ENCODE measurements at places on chromosomes 1 and 21.
A peak's percentile ranks its signal among the peaks of the same experiment; 100 is the strongest.

DNA sequence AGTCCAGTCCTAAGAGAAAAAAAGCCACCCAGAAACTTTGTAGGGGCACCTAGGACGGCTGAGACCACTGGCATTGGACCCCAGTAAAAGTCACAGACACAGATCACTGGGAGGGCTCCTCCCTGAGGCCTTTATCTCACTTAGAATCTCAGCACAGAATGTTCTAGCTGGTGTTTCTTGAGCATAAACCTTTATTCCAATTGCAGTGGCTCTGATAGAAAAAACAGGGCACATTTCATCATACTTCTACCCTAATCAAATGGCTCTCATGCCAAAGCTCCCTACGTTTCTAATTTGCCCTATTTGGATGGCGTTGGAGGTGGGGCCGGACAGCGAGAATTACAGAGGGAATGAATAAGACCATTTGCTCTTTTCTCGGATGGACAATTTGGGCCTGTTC is 53.8 kb downstream of the NGF start:
- no peak for DNase-seq

DNA sequence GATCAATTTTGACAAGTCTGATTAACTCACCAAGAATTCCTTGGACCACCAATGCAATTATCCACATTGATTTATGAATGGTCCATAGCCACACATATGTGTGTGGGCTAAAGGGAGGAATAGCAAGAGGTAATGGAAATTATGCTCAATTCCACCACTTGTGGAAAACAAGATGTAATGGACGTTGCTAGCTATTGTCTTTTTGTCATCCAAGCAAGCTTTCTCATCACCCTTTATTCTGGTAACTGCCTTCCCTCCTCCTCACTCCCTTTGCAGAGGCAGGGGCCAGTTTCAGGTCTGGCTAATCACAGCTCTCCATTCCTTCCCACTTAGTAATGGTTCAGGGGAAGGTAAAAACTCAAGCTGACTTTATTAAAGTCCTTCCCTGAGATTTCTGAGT is 24.7 kb upstream of the RAB3GAP2 start:
- DNase-seq: no peak

- no peak for DNase-seq
Observed at GRCh38 chr21:43879348-43880110, 14.5 kb downstream of the AGPAT3 start.

- DNase-seq: no peak
Observed at GRCh38 chr1:11483581-11484320, 4.8 kb downstream of the DISP3 start.

- DNase-seq: no peak
Observed at GRCh38 chr21:36022427-36023091, 37.8 kb downstream of the SETD4 start.

DNA sequence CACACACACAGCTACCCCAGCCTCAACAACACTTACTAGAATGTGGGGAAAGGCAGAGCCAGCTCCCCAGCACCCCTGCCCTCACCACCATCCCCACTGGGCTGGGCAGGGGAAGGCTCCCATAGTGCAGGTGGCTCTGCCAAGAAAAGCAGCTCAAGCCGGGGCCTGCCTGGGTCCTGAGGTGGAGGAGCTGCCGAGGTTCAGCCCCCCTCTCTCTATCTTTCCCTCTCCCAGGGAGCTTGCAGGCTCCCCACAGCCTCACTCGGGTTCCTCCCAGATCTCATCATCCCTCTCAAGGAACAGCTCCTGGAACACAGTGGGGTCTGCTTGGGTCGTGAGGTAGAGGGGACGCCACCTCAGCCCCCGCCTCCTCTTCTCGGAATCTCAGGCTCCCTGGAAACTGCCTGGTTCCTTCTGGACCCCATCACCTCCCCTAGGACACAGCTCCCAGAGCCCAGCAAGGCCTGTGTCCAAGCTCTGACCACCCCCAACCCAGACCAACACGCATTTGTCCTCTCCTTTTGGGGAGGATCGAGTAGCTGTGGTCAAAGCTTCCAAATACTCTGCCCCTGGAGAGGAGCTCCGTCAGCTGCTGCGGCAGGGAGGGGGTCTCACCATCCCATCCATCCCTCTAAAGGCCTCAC is 704 bp downstream of the S100A16 start:
- DNase-seq: no peak

DNA sequence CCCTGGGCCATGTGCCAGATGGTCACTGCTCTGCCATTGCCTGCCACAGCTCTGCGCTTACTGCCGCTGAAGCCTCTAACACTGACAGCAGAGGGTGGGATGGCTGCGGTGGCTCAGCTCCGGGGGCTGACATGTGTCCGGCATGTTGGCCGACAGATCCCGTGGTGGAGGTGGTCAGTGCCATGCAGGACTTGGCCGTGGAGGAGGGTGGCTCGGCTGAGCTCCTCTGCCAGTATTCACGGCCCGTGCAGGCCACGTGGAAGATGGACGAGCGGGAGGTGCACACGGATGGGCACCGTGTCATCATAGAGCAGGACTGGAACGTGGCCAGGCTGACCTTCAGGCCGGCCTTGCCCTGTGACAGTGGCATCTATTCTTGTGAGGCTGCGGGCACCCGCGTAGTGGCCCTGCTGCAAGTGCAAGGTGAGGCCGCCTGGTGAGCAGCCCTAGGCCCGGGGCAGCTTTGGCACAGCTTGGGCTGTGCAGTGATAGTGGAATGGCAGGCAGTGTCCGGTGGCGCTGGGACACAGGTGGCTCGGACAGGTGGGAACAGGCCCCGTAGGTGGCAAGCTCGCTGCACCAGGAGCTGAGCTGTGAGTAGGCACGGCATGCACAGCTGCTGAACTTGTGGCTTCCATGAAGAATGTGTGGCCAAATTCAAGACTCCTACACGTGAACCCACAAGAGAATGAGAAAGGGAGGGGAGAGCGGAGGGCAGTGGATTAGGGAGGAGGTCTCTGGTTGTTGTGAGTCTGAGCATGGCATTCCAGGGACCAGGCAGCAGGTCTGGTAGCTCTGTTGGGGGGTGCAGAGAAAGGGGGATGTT is 91.8 kb downstream of the TRIM11 start:
- no peak for DNase-seq

- DNase-seq: peak; percentile 87
Observed at GRCh38 chr1:156502894-156503697, 2.5 kb upstream of the MEF2D start.

DNA sequence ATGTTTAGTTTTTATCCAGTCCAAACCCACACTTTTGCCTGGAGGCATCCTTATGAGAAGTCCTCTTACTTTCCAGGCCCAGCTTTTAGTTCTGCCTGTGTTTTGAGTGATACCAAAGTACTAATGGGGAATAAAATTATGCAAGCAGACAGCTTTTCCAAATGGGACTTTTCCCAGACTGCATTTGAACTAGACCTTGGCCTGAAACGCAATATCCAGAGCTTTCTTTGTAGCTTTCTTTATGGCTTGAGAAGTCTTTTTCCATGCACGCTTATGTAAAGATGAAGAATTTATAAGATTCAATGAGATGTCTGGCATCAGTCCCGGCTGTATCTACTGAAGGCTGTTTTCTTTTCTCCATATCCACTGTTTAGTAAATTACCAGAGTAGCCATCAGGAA is 236.6 kb upstream of the RAB4A start:
- no peak for DNase-seq

- no peak for DNase-seq
Observed at GRCh38 chr21:34878501-34878900, 170.6 kb downstream of the RUNX1 start.

DNA sequence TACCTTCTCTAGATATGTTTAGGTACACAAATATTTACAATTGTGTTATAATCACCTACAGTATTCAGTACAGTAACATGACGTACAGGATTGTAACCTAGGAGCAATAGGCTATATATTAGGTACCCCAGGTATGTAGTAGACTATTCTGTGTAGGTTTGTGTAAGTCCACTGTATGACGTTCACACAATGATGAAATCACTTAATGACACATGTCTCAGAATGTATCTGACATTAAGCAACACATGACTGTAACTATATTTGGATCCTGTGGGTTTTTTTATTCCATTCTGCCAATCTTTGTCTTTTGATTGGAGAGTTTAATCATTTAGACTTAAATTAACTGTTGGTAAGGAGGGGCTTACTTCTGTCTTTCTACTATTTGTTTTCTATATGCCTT is 52.1 kb downstream of the STYXL2 start:
- DNase-seq: peak; percentile 53

GRCh38 chr21:38525454-38525853 is 27.2 kb upstream of the ERG start:
- DNase-seq: no peak

DNA sequence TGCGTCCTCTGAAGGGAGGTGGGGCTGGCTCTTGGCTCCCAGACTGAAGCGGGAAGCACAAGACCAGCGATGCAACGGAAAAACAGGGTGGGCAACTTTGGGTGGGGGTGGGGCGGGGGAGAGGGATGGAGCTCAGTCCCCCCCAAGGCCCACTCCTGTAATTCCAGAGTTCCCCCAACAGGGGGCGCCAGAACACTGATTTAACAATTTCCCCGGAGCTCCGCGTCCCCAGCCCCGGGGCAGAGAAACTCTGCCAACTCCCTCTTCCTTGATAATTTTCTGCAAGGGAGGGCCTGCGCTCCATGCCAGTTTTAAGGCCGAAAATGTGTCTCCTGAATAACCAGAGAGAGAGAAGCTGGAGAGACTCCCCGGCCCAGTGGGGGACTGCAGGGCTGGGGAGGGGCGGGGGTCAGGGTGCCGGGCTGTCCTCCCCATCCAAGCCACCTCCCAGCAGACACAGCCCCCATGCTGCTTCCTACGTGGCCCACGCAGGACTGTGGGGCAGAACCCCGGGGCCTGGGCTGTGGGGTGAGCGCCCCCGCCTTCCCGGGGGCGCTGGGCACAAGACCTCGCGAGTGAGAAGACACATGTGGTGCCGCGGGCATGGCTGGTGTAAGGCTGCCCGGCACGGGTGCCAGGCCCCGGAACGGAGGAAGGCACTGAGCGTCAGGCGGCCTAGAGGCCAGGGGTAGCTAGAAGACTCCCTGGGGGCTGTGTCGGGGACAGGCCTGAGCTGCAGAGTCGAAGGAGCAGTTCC is 51.4 kb downstream of the KIF21B start:
- DNase-seq: peak; percentile 6

DNA sequence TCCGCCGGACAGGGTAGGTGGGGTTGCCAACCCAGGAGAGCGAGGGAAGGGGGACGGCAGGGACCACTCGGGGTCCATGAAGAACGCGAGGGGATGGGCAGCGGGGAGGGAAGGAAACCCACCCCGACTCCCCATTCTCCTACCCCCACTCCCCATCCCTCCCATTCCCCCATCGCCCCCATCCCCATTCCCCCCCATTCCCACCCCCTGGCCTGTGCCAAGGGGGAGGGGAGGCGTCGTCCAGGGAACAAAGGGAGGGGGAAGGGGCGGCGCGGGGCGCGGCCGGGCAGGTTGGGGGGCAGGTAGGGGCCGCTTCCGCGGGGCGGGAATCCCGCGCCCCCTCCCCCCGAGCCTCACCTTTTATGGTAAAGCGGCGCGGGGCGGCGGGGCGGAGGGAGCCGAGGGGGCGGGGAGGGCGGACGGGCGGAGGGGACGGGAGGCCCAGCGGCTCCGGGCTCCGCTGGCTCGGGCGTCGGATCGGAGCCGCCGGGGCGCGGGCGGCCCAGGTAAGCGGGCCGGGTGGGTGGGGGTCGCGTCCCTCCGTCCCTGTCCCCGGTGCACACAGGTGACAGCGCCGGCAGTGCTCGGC is at the start of gene FBLIM1:
FBLIM1 (plus strand) TSS at position 453 of the 589 bp plus-strand sequence. CDS start 6,189 bp downstream, outside the sequence.
- DNase-seq: no peak

- no peak for DNase-seq
Observed at GRCh38 chr1:78829644-78830043, 176.9 kb downstream of the ADGRL4 start.

- DNase-seq: no peak
Observed at GRCh38 chr1:10304295-10304694, 93.9 kb downstream of the KIF1B start.

DNA sequence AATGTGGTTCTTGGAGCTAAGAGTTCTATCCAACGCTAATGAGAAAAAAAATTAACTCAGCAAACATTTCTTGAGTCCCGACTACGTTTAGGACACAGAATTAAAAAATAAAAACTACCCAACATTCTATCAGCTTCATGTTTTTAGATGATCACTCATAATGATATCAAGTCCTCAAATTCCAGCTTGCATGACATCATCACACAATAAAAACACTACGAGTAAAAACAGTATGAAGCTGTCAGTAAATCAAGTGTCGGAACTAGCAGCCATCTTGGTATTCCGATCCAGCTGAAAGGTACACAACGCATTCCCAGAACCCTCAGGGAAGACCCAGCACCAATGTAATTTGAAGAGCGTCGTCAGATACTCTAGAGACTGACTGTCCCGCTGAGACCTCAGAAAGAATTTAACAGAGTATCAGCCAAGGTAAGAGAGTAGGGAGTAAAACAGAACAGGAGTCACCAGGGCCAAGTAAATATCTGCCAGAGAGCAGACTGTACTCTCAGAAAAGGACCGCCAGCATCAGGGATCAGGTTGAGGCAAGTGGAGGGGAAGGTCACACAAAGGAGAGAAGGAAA is 57.0 kb downstream of the NRIP1 start:
- DNase-seq: no peak

DNA sequence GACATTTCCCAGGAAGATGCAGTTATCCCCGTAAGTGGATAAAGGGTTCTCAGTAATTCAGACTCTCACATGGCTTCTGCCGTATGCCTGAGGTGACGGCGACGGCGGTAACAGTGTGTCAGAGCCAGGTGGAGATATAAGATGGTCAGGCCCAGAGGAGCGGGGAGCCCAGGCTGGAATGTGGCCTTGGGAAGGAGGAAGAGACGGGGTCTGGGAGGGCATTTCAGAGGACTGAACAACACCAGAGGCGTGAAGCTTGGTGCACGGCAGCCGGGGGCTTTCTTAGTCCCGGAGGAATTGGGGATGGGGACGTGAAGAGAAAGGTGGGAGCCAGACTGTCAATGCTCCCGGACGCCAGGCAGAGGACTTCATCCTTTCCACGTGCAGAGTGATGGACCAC is 1.0 kb downstream of the RER1 start:
- no peak for DNase-seq

DNA sequence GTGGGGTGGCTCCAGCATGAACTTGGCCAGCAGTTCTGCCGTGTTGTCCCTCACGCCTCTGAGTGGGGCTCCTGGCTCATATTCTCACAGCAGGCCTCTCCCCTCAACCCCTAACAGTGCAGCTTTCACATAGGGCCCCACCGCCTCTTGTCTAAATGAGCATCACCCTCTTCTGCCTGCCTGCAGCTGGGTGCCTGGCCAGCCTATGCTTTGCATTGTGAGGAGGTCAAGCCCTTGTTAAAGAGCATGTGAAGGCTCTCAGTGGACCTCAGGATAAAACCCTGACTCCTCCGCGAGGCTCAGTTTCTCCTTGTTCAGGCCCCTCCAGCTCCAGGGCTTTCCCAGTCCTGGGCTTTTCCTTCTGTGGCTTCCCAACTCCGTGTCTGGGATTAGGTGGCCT is 34.8 kb downstream of the CRYAA start:
- DNase-seq: no peak

Data from mammary epithelial cell (primary cell).